Epithelial cell of proximal tubule (primary cell): ENCODE measurements at places on chromosomes 5 and 9. TPM values are rescaled to one million over a fixed set of nuclear protein-coding genes. Genes with fewer than 3 reads are reported as not detected.

PRXL2C gene
- 12.6 and 17.2 TPM in 2 replicates for total RNA-seq

JMY gene
- total RNA-seq, result 2.8 and 5.7 TPM in 2 replicates

IFNA13 gene
- not detected in 2 replicates for total RNA-seq

CDKN2A gene
- total RNA-seq, result 22.4 and 47.7 TPM in 2 replicates

NME5 gene
- total RNA-seq, result 1.0 and 3.1 TPM in 2 replicates

ORM1 gene
- total RNA-seq, result not detected in 2 replicates

SPATA31E1 gene
- not detected in 2 replicates for total RNA-seq

CAST gene
- total RNA-seq, result 108 and 135 TPM in 2 replicates

WNT8A gene
- not detected in 2 replicates for total RNA-seq

WHRN gene
- 1.7 and 5.2 TPM in 2 replicates for total RNA-seq
